ENCODE measurements at places on chromosomes 1 and 21.

DNA sequence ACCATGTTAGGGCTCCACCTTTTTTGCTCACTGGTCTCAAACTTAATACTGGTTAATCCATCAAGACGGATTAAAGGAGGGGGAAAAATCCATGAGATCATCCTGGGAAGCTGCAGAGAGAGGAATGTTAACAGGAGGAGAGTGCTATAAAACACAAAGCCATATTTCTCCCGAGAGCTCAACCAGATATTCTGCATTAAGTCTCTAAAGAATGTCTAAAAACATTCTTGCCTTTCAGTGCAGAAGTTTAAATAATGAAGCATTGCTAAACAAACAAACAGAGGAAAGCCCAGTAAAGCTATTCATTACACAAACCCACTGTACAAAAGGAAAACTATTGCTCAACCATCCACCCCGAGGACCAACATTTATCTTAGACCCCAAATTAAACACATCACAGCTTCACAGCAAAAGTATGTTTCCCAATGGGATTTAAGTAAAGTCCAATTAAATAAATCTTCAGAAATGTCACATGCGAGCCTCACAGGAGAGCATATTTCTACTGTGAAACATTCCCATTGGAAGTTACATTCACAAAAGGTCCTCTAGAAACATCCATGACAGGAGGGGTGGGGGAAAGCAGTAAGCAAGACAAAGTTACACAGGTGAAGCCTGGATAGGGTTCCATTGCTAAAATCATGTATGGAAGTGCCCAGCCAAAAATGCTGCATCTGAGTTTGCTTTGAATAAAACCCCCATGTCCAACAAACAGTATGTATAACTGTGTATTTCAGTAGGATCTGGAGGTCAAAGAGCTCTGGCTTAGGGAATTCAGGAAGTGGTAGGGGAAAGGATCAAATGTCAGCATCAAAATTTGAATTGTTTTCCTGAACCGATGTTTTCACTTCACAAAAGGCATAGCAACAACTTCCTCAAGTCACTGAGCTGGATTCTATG, 23.3 kb downstream of the DUSP10 start:
- no peak for DNase-seq

DNA sequence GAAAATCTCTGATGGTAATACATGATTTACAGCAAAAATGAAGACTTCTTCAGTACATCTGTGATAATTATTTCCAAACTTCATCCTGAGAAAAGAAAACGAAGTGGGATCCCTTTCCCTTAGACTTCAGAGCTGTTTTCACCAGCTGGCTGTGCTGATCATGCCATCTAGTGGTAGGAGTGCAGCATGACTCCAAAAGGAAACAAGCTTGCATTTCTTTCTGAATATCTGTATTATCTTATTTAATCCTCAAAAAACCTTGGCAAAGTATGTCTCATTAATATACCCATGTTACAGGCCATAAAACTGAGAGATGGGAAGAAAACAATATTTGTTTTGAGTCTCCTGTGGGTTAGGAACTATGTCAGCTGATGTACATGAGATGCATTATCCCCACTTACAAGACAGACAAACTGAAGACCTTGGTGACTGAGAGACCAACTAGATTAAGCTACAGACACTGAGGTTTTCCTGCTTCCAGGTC, 9.8 kb upstream of the GJA8 start:
- no peak for DNase-seq

GRCh38 chr1:199843861-199844260, 183.6 kb upstream of the NR5A2 start:
- no peak for DNase-seq

- DNase-seq: no peak
These were observed 940 bp upstream of the USF1 start for GRCh38 chr1:161046605-161047228.

GRCh38 chr1:54099061-54099610, 45.7 kb downstream of the TCEANC2 start:
- no peak for DNase-seq

GRCh38 chr1:243848858-243849420, 1.1 kb downstream of the AKT3 start:
- no peak for DNase-seq

DNA sequence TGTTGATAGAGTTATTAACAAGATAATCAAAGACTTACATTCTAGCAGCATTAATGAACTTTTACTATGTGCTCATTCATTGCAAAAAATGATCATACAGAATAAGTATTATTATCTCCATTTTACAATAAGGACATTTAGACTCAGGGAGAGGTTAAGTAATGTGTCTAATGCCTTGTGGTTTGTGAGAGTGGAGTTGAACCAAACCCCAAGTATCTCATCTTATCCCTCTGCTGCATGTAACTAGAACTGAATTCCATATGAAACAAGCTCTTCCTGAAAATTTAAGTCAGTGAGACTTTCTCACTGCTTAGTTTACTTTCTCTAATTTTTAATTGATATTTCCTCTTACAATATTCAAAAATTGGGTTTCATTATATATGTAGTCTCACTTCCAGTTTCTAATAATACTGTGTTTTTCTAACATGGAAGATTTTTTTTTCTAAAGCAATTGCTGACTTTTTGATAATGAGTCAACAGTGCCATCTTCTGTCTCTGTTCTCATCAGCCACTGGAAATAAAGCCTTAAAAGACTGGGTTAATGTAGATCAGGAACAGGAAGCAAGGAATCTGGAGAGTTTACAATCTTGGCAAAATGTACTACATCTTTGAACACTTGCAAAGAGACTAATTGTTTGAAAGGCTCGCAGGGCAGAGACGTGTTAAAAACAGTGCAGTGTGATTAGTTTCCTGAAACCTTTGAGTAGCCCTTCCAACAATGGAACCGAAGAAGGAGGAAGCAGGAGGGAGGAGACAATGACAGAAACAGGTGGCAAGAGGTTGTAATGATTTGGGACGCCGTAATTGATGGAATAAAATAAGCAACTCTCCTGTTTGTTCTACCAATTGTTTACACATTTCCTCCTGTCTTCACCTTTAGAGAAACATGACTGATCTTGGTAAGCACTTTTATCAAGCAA, 567.6 kb downstream of the MRPL39 start:
- DNase-seq: peak; percentile 37

- DNase-seq: no peak
These were observed 169.7 kb upstream of the UBE2U start for GRCh38 chr1:64033667-64034220.

- no peak for DNase-seq
These were observed 41.2 kb downstream of the SLC27A3 start for GRCh38 chr1:153816283-153816889.

Measured in urinary bladder (tissue), 4 donors.